Left ventricle myocardium inferior (tissue), 1 donor: ENCODE measurements at places on chromosomes 16 and 17. TPM values are rescaled to one million over a fixed set of nuclear protein-coding genes. Genes with fewer than 3 reads are reported as not detected.
A peak's percentile ranks its signal among the peaks of the same experiment; 100 is the strongest.

DNA sequence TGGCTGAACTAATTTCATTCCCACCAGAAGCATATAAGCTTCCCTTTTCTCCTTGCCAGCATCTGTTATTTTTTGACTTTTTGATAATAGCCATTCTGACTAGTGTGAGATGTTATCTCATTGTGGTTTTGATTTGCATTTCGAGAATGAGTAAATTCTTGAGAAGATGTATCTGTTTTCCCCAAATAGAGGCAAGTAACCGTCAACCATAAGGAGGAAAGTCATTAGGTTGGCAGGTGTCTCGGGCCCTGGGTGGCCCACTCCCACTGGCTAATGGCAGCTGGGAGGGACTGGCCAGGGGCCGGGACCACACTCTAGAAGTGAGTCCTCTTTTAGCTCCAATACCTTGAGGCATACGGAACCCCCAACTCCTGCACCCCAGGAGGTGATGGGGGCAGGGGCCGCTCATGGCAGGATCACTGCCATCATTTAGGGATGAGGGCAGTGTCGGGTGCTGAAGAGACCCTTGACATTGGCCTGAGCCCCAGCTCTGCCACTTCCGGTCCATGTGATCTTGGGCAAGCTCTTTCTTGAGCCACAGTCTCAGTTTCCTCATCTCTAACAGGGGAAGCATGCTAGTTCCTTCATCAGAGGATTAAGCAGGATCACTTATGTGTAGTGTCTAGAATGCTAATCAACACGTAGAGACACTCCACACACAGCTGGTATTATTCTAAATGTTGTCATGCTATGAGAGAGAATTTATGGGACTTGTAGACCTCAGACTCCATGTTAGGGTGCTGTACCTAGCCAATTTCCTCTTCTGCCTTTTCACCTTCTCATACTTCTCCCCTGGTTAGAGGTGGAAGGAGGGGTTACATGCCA lies 44.3 kb downstream of the RGS9 start:
- no peak for DNase-seq

Gene ZG16B
- total RNA-seq = 0.27 TPM

Gene MMP25
- total RNA-seq = 1.2 TPM

Gene ITGAD
- total RNA-seq = not detected

- no peak for DNase-seq
These were observed 5.1 kb downstream of the TTYH2 start for GRCh38 chr17:74218436-74218835.

DNA sequence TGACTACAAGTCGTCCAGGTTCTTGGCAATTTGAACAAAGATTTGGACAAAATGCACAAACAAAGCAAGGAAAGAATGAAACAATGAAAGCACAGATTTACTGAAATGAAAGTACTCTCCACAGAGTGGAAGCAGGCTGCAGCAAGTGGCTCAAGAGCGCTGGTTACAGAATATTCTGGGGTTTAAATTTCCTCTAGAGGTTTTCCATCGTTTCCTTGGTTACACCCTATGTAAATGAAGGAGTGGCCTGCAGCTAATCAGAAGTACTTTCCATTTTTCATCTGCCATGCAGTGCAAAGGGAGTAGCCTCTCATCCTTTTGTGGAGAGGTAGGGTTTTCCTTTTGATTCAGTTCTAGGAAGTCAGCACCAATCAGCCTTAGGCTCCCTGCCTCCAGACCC lies 11.8 kb downstream of the STXBP4 start:
- no peak for DNase-seq

Gene UBFD1
- total RNA-seq = 61.4 TPM

- DNase-seq = no peak
These were observed 912.6 kb upstream of the SOX9 start for GRCh38 chr17:71208111-71208704.

- peak; percentile 91 for DNase-seq
These were observed 77.1 kb downstream of the USP31 start for GRCh38 chr16:23072084-23072599.

DNA sequence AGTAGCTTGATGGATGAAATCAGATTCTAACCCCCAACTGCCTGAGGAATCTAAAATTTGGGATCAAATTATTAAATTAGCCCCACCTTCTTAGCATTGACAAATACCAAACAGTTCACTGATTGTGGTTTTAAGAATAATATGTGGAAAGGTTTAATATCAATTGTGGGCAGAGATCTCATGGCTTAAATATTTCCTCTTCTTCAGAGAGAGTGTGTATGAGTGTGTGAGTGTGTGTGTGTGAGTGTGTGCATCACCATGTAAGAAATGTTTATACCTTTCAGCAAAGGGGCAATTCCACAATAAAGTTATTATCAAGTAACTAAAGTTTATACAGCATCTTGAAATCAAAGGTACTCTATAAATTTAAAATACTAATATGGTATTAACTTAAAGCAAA lies 3.2 kb downstream of the SMURF2 start:
- no peak for DNase-seq

GRCh38 chr17:51486091-51486490 lies 225.7 kb downstream of the UTP18 start:
- no peak for DNase-seq

GRCh38 chr17:65171752-65172151 lies 34.6 kb downstream of the RGS9 start:
- no peak for DNase-seq

DNA sequence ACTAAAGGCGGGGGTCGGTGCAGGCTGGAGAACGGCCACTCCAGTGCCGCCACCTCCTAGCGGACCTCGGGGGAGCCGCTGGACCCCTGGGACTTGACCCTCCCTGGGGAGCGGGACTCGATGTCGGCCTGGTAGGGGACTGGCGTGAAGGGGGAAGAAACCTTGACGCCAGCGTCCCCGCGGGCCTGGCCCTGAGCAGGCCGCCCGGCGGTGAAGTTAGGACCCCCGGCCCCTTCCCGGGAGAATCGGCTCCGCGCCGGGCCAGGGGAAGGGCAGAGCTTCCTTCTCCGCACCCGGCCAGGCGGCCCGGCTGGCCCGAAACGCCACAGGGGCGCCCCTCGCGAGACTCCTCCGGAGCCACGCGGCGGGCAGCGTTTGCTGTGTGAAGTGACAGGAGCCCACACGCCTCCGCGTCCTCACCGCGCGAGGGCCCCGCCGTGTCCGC lies 389 bp downstream of the DUS1L start:
- no peak for DNase-seq

DNA sequence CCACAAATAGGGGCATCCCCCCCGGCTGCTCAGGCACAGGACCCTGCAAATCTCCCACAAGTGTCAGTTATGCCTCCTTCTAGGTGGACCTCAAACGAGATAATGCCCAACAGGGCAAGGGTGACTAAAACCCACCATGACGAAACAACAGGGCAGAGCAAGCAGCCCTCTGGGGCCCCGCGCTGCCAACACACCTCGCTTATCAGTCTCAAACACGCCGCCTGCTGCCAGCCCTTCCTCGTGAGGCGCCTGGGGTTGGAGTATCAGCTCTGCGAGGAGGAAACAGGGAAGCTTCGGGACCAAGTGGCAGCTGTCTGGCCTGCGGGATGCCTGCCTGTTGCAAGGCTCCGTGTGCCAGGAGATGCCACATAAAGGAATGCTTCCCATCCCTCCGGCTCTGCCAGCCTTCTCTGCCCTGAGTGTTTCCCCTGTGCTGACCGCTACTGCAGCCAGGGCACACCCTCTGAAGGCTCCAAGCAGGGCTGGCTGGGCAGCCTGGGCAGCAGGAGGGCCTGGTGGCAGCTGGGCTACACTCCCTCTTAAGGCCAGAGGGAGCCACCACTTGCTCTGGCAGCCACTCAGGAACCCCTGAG lies 2.5 kb downstream of the SMIM5 start:
- DNase-seq = peak; percentile 71

Gene RDM1
- not detected for total RNA-seq

- DNase-seq = no peak
These were observed 11.4 kb downstream of the UNC13D start for GRCh38 chr17:75832652-75833400.

Gene KRTAP2-3
- not detected for total RNA-seq

- no peak for DNase-seq
These were observed 383.4 kb downstream of the CDH11 start for GRCh38 chr16:64738321-64738960.

Gene PRCD
- total RNA-seq = 3.9 TPM

GRCh38 chr16:66274335-66275110 lies 92.0 kb upstream of the CDH5 start:
- DNase-seq = no peak

- no peak for DNase-seq
These were observed 12.0 kb downstream of the PHB1 start for GRCh38 chr17:49402706-49403105.

- no peak for DNase-seq
These were observed 2.2 kb downstream of the CRISPLD2 start for GRCh38 chr16:84821728-84822689.

DNA sequence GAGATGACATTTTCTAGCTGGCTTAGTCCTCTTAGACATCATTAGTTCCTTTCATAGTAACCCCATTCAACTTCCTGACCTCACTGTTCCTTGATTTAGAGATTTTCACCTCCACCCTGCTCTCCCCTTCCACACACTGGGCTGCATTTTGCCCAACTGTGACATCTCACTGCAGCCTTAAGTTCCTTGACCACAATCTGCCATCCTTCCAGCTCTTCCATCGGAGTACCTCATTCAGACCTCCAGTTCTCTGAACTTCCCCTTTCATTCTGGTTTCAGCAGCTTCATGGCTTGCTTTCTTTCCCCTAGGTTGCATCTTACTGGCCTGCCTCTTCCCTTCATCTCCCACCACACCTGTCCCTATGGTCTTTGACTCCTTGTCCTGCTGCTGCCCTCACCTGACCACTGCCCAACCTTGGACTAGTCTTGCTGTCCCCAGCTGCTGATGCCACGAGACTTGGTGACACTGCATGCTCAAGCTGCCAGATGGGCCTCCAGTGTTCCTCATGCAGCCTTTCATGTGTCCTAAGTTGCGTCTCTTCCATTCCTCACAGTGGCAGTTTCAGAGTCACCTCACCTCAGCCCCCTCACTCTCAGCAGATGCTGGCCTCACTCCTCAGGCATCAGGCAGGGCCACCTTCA lies 40.8 kb downstream of the NUP88 start:
- DNase-seq = no peak

- DNase-seq = peak; percentile 12
These were observed 17.4 kb downstream of the TMC6 start for GRCh38 chr17:78111016-78111726.

- DNase-seq = no peak
These were observed 8.0 kb downstream of the CCNF start for GRCh38 chr16:2437032-2437790.

Gene GFAP
- total RNA-seq = 4.1 TPM

DNA sequence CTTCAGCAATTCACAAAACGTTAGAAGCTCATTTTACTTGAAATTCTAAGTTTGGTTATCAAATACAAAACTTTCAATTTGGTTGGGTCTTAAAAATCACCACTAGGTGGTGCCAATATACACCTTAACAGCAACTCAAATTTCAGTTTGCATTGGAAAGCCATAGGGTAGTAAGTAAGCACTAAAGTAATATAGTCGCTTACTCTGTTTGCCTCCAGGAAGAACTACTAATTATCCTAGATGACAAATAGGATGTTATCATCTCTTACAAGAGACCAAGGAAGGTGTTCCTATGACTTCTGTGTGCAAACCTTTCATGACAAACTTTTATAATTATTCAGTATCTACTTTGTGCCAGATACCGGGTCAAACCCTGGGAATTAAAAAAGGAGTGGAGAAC lies 93.3 kb downstream of the MYO1D start:
- no peak for DNase-seq

DNA sequence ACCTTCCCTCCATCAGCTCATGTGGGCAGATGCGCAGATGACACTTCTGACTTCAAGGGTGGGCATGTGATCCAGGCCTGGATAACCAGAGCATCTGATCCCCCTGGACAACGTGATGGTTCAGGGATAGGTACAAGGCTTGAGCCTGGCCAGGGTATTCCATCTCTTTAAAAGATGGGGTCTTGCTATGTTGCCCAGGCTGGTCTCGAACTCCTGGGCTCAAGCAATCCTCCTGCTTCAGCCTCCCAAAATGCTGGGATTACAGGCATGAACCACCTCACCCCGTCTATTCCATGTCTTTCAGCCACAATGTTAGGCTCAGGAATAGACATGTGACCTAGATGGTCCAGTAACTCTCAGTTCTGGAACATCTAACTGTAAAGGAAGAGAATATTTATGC lies 20.8 kb downstream of the CRYM start:
- DNase-seq = no peak

Gene TMEM94
- 38.8 TPM for total RNA-seq

Gene LYRM9
- 8.3 TPM for total RNA-seq

Gene CDK5RAP3
- 50.1 TPM for total RNA-seq

DNA sequence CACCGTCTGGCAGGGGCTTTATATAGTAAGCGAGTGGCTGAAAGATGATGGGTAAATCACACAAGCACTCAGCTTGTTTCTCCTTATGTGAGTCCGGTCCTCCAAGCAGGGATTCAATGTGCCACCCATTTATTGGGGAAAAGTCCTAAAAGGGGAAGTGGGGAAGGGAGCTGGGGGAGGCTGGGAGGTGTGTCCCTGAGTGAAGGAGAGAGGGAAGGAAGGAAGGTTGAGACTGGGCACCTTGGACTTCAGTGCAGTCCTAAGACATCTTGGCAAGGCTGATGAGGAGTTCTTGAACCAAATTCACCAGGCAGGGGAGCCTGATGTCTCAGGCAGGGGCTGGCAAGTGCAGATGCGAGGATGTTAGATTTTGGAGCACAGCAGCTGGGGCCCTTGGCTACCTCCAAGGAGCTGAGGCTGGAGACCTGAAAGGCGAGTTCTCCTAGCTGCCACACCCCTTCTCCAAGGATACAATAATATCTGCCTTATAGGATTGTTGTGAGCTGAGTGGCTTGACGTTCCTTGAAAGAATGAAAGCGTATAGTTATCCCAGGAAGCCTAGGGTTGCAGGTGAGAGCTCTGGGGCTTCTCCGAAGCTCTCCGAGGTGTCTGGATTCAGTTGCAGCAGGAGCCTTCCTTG lies 23.0 kb upstream of the CYLD start:
- no peak for DNase-seq

Gene PRDM7
- total RNA-seq = not detected

DNA sequence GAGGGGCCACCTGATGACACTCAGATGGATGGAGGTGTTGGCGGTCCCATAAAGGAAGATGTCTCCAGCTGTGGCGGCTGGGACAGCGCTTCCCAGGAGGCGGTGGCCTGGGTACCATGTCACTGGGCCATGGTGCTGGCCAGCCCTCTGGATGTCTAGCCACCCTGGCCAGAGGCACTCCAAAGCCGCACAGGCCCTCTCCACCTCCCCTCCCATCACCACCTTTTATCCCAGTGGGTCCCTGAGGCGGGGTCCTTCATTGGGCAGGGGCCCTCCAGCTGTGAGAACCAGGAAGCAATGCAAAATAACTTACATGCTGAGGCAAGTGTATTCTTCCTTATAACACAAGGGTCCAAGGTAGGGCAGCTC lies 23.1 kb downstream of the RAB11FIP4 start:
- DNase-seq = no peak

DNA sequence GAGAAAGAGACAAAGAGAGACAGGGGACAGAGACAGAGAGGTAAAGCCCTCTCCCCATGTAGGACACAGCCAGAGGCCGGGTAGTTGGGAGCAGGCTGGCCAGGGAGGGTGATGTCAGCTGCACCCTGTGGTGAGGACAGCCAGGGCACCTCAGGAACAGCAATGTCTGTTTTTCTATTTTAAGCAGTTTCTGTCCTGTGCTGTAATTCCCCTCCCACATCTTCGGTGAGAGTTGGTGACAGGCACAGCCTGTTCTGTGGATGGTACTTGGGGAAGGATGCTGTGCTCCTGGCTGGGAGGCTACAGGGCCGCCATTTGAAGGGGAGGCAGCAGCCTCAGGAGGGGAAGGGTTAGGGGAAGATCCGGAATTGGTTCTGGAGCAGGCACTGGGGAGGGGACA lies 163.5 kb downstream of the SDK2 start:
- peak; percentile 66 for DNase-seq

GRCh38 chr17:78343187-78343542 lies 16.7 kb downstream of the SOCS3 start:
- DNase-seq = peak; percentile 80

Gene NME4
- 101 TPM for total RNA-seq
